ENCODE measurements at places on chromosomes 16 and 17. TPM values are rescaled to one million over a fixed set of nuclear protein-coding genes. Genes with fewer than 3 reads are reported as not detected.

DNA sequence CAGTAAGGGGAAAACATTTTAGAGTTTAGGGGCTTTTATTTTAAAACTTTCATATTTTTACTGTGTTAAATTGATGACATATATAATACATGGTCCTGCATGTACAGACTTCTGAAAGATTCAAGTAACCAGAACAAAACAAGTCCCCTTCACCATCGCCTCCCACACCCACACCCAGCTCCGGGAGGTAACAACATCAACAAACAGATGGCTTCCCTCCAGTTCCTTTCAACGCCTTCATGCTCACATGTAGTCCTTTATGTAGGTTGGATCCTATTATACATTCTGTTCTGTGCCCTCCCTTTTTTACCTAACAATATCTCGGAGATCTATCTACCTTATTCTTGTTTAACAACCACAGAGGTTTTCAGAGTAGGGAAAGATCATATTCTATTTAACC lies 30.5 kb downstream of the GINS3 start:
- no peak for DNase-seq

- DNase-seq: no peak
These were observed 10.3 kb downstream of the TNRC6C start for GRCh38 chr17:77968788-77969187.

DNA sequence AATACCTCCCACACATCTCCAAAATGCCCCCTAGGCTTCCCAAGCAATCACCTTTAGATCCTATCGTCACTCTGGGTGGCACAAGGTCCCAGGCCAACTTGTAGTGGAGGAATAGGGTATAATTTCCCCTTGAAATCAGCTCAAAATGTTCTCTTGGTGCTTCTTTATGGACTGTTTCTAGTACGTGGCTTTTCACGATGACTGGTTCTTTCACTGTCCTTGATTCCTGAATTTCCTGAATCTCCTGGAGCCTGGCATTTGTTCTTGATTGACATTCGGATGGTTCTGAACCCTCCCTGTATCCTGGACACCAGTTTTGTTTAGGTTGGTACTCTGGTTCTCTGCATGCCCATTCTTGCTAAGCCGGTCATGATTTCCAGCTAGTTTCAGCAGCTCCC lies 6.9 kb upstream of the VPS53 start:
- no peak for DNase-seq

- peak; percentile 65 for DNase-seq
These were observed 54.8 kb downstream of the VAC14 start for GRCh38 chr16:70746040-70746707.

GRCh38 chr17:39639566-39640458 lies 2.9 kb downstream of the STARD3 start:
- no peak for DNase-seq

- no peak for DNase-seq
These were observed 21.5 kb downstream of the MYH11 start for GRCh38 chr16:15835136-15835878.

DNA sequence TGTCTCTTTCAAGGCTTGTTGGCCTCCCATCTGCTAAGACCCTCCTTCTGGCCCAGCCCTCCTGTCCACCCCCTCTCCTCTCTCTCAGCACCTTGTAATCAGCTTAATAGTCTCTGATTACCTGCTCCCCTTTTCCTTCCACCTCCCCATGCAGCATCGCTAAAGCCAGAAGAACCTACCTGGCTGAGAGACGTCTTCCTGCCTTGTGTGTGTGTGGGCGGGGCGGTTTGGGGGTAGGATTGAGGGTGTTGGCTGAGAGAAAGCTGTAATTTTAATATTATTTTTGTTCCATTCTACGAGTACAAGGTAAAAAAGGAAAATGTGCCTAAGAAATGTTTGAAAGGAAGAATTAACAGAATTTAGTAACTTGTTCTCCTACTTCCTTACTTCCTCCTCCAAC lies 3.4 kb downstream of the DNAH9 start:
- no peak for DNase-seq

- no peak for DNase-seq
These were observed 854.8 kb downstream of the KCNJ2 start for GRCh38 chr17:71024172-71024571.

- no peak for DNase-seq
These were observed 215.9 kb downstream of the RPTOR start for GRCh38 chr17:80760511-80760911.

DNA sequence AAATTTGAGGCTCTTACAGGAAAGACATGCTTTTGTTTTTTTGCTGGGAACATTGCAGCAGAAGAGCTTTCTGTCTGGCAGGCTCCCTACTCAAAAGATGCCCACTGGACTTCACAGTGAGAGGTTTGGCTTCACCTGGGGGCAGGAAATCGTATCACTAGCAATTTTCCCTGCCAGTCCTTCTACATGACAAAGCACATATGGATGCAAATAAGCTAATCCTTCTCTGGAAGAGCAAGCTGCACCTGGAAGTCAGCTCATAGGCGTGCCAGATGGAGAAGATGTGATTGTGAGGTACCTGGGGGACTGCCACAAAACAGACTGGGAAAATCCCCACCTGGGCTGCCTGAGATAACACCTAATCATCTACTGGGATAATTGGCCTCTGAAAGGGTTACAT lies 195.0 kb upstream of the CPHXL start:
- no peak for DNase-seq

GRCh38 chr17:49915260-49915659 lies 53.7 kb upstream of the DLX4 start:
- DNase-seq: no peak

DNA sequence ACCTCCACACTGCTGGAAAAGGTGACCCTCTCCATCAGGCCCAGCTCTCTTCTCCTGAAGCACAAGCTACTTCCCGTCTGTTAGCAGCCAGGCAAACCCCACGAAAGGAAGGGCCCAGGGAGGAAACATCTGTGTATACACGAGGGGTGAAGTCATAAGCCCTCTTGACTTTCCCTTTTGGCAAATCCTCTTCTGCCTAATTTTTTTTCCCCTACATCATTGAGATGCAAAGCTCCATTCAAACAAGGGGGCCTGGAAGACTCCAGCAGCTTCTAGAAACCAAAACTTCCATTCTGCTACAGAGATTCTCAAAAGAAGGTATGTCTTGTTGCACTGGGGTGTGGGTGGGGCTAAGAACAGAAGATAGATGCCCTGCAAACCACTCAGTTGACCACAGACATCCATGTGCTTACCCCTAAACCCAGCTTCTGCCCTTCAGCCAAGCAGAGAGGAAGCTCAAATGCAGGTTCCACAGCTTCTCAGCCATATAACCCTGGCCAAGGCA lies 145.6 kb upstream of the RCVRN start:
- DNase-seq: no peak

GRCh38 chr16:70634861-70635260 lies 11.5 kb upstream of the IL34 start:
- no peak for DNase-seq

DNA sequence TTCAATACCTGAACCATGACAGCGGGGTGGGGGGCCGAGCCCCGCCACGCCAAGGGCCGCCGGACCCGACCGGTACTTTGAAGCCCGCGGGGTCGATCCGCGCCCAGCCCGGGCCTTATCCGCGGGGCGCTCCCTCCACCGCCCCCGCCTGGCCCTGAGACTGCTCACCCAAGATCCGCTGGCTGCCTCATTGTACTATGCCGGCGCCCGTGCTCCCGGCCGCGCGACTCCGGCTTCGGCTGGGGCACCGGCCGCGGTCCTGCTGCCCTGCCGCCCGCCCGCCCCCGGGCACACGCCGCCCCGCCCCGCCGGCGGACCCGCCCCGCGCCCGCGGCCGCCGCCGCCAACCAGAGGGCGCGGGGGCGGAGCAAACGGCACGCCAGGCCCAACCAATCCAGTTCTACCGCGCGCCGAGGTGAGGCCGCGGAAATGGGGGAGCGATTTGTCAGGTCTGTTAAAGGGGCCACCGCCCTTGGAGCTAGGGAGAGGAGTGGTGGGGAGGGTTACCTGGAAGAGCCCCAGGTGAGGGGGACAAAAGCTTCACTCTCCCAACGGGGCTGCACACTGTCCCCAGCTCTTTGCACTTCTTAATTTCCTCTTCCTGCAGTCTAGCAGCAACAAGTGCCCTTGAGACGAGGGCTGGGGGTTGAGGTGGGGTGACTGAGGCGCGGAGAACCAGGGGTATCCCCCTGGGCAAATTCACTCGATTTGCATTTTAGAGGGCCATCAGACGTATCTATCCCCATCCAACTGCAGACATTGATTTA lies at the start of gene TEX2:
Gene TEX2, minus strand, starts transcription at position 261 of the 767 bp plus-strand sequence. CDS start 49,043 bp downstream, outside the sequence.
- DNase-seq: peak; percentile 89

DNA sequence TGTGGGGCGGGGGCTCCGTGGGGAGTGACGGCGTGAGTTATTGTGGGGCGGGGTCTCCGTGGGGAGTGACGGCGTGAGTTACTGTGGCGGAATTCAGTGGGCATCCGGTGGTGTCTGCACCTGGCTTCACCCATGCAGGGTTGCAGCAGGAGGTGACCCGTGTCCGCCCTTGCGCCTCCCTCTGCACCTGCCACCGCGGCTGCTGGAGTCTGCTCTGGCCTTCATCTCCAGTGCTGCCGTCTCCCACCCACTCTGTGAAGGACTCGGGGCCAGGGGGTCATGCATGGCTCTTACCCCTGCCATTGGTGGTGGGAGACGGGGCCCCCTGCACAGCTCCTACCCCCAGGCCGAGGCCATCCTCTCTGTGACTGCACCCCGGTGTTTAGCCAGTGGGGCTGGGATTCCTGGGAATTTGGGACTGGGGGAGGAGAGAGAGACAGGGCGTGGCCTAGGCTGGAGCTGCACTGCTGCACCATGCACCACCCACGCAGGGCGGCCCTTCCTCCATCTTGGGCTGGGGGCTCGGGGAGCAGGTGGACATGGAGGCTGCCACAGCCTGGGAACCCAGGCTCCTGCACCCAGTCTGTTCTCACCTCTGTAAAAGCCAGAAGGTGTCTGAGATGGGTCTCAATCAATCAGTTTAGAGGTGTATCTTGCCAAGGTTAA lies 1.3 kb upstream of the PABPN1L start:
- DNase-seq: no peak

- DNase-seq: no peak
These were observed 32.0 kb upstream of the SUPT4H1 start for GRCh38 chr17:58383892-58384462.

- no peak for DNase-seq
These were observed 19.7 kb upstream of the RMI2 start for GRCh38 chr16:11325404-11326083.

- DNase-seq: no peak
These were observed 19.3 kb downstream of the CRISPLD2 start for GRCh38 chr16:84839054-84839453.

- no peak for DNase-seq
These were observed 19.8 kb upstream of the PIK3R6 start for GRCh38 chr17:8887301-8887700.

DNA sequence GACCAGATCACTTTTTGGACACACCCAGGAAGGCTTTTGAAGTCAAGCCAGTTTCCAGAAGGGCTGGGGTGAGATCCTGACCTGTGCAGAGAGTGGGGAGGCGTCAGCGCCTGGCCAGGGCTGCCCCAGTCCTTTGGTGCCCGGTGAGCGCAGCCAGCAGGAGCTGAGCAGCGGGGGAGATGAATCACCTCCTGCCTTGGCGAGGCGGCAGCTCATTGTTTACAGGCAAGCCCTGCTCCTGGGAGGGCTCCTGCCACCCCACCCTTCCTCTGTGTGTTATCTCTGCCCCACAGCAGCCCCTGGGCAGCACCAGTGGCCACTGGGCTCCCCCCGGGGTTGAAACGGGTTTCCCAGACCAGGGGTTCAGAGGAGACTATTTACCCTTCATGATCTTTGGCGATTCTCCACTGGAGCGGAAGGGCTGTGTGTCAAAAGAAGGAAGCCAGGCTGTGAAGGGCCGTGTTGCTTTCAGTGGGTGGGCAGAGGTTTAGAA lies 14.1 kb upstream of the ITGB4 start:
- DNase-seq: no peak

- DNase-seq: no peak
These were observed 7.6 kb downstream of the RHBDF2 start for GRCh38 chr17:76493505-76494167.

- DNase-seq: no peak
These were observed 190.9 kb downstream of the HS3ST3A1 start for GRCh38 chr17:13410874-13411273.

GRCh38 chr17:29929006-29929532 lies 959 bp downstream of the SSH2 start:
- no peak for DNase-seq

DNA sequence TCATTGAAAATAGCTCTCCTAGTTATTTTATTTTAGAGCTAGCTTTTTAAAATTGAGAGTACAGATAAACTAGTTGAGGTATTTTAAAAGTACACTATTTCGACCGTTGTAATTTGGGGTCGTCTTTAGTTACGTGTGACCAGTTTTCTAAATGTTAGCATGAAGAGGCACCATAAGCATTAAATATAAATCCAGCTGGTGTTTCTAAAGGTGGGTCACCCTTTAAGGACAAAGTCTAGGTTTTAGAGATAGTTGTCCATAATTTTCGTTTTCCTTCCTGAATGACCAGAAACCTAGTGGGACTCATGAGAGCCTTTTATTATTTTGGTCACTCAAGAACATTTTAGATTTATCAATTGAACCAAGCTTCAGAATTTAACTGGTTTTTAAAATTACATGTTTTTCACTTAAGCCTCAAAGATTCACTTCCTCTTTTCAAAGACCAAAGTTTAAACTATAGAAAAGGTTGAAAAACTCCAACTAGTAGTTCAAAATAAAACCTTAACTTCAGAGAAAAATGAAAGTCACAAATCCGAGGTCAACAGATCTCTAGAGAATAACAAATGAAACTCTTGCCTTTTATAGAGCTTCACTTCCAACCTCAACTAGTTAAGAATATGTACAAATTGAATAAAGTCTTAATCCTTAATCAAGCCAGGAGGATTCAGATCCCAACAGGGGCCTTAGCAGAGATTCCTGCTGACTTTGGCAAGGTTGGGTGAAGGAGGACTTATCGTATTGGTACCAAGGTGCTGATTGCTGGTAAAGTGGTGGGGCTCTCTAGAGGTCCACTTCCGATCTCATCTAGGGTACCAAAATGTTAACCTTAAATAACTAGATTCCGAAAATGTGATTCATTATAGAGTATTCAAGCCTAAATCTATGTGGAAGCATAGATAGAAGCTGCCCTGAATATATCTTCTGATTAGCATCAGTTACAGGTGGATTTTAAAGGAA lies 32.5 kb downstream of the PHKB start:
- DNase-seq: no peak

CBX8 gene
- 8.4 TPM for total RNA-seq

OMG gene
- total RNA-seq: 9.4 TPM

UTS2R gene
- total RNA-seq: not detected

KRT25 gene
- not detected for total RNA-seq

KRTAP4-1 gene
- total RNA-seq: not detected

SYNGR3 gene
- total RNA-seq: 81.3 TPM

MRM1 gene
- total RNA-seq: 2.7 TPM

SLC25A11 gene
- 44.6 TPM for total RNA-seq

GRAPL gene
- total RNA-seq: not detected
